Right ventricle myocardium inferior (tissue), 1 donor: ENCODE measurements at places on chromosomes 5 and 9.

DNA sequence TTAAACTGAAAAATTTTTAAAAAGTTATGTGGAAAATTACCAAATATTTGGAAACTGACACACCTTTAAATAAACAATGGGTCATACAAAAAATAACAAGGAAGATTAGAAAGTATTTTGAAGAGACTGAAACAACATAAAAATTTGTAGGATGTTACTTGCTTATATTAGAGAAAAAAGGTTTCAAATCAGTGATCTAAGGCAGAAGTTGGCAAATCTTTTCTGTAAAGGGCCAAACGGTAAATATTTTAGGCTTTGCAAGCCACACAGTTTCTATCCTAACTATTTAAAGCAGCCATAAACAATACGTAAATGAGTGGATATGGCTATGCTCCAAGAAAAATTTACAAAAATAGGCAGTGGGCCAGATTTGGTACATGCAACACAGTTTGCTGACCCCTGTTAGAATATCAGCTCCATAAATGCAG is 81.3 kb downstream of the OXCT1 start:
- DNase-seq, result no peak

DNA sequence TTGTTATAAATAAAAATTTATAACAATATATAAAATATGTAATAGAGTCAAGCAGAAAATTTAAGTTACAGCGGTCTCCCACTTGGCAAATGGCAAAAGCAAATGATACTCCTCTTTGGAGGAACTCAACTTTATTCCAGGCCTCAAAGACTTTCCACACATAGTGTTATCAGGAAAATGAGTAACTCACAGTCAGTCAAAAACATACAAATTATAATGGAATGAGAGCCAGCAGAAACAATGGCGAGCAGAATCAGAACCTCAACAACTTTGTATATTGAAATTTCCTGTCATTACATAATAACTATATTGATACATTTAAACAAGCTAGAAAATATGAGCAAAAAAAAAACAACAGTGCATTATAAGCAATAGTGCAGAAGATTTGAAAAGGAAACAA is 45.2 kb downstream of the ABLIM3 start:
- DNase-seq, result no peak

- DNase-seq, result no peak
These were observed 204.5 kb downstream of the FBXL7 start for GRCh38 chr5:15704397-15704947.

DNA sequence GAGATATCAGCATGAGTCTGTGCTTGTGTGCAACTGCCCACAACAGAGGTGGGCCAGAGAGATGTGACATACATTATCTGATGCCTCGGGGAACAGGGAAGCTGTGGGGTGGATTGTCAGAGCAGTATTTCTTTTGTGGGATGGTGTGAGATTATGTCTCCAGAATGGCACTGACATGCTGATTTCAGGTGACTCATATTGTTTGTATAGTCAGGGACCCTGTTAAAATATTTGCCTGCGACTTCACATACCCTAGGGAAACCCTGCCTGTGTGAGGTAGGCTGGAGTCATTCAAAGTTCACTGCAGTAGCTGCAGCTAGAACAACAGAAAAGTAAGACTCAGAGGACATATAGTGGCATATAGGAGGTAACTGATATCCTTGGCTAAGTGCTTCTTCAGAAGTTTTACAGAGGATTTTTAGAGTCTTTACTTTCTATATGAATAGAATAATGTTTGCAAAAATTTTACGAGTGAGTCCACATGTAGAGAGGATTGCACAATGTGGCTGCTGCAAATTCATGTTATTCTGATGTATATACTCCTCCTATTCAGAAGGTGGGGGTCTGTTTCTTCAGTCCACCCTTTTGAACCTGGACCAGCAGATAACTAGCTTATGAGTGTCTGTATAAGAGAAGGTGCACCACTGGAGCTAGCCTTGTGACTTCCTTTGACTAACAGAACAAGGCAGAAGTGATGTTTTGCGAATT is 89.3 kb downstream of the MACIR start:
- no peak for DNase-seq

- DNase-seq, result no peak
These were observed 33.0 kb upstream of the LCP2 start for GRCh38 chr5:170330568-170331054.

DNA sequence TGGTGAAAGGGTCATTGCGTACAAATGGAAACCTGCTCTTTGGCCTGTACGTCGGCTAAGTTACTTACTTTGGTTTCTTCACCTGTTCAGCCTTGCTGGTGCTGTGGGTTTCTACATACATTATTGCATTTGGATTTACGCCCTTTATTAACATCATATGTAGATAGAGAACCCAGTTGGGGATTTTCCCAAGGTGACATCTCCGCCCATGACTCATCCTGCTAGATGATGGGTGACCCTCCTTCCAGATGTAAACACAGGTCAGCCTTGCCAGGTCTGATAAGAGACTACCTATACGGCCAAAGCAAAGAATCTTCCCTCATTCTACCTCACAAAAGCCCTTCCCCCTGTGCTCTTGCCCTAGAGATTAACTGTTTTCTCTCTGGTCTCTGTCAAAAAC is 360.9 kb downstream of the KDM4C start:
- no peak for DNase-seq

- no peak for DNase-seq
These were observed 32.7 kb upstream of the SLCO6A1 start for GRCh38 chr5:102531506-102531905.

DNA sequence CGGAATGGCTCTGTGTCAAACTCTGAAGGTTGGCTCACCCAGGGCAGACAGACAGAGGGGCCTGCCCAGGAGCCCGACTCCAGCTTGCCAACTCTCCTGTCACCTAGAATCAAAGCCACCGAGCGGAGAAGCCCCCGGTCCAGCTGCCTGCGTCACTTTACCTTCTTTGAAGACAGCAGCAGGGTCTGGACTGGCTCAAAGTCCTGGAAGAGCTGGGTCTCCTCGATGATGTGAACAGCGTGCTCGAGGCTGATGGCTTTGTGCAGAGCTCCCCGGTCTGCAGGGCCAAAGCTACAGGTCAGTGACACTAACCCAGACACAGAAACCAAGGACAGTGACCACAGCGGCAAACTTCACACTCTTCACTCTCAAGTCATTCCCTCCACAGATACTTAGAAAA is 67.9 kb downstream of the SECISBP2 start:
- no peak for DNase-seq

DNA sequence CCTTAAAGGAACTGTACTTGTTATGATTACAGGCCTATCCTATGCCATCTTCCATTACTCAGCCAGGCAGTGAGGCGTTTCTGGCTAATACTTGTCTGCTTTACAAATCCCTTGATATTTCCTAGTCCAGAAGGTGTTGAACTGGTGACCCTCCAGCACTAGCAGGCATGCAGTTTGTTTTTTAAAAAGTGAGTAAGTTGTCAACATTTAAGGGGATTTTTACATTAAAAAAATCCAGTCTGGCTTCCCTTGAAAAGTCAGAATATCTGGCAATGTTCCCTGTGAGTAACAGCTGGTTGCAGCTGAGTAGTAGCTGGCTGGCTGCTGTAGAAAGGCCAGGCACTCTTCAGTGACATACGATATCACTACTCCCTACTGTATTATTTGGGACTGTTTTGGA is 21.8 kb downstream of the GRIN3A start:
- peak; percentile 31 for DNase-seq

DNA sequence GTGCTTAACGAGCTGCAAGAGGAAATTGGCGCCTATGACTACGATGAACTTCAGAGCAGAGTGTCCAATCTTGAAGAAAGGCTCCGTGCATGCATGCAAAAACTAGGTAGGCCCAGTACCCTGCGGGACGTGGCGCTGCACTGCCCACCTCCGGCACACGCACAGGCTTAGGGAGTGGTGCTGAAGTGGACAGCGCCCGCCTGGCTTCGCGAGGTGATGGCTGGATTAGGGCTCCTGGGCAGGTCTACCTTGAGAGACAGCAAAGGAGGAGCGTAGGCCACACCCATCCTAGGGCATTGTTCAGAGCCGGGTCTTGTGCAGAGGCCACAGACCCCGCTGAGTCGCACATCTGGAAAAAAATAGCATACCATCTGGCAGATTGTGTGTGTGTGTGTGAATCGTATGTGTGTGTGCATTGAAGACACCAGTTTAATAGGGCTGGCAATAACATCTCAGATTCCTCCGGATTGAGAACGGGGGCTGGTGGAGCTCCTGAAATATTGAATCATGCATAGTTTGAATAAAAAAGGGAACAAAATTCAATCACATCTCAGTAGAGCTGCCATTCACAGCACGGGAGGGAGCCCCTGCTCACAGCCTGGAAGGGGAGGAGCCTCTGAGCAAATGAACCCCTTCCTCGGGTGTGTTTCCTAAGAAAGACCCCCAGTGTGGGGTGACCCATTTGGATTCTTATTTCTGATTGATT is 11.1 kb downstream of the OLFM1 start:
- DNase-seq, result peak; percentile 25

DNA sequence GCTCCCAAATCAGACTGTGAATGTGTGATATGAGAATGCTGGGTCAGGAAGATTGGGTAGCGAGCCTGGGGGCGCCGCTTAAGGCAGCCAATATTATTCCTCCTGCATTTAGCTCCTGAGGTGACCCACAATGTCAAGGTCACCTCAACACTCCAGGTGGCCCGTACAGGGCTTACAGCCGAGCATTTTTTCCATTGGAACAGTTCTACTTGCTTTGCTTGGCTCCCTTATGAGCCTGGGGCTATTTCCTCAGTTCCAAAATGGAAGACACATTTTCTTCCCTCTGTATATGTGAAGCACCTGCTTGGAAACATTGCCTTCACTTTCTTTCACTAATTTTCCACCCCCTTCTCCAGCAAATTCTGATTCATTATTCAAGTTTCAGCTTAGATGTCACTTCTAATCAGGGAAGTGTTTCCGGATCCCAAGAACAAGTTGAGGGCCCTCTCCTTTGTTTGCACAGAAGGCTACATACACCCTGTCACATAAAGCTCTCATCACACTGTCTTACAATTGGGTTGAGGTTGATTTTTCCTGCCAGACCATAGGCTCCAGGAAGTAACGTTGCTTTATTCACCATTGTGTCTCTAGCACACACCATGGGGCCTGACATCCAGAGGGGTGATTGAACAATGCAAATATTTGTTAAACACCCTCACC is 330.2 kb downstream of the PIK3R1 start:
- no peak for DNase-seq

DNA sequence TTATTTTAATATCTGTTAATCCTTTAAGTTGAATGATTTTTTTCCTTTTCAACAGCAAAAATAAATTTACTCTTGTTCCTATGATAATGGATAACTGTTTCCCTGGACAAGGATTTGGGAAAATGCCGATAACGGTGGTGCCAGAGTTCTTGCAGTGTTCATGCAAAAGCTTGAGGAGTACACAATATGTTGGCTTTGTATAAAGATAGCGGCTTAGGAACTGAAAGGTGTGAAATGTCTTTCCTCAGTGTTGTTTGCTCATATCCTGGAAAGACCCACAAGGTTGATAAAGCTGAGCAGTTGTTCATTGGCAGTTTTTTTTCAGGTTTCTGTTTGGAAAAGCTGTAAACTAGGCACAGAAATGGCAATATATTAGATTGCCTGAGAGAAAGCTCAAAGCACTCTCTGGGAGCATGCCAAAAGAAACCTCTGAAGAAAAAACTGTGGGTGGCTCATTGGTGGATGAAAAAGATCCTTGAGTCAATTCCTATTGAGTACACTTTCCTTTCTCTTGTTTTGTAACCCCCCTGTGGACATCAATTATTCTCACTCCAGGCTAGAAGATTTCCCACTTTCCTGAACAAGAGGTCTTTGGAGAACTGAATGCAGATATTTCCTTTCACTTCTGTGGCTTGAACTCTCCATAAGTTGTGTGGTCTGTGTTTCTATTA is 117.2 kb upstream of the RGMB start:
- no peak for DNase-seq

DNA sequence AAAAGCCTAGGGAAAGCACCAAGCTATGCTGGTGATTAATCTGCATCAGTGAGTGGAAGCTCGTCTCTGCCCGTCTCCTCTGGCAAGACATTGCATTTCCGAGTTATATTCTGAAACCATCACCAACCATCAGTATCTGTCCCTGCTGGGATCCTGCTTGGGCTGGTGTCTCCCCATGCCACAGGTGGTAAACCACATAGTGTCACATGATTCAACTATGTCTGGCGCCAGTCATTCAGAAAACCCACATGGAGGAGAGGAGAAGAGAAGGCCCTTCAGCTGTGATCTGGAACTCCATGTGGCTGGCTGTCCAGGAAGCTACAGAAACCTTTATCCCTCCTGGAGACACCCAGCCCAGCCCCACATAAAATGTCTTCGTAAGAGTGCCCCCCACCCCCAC is 4.8 kb downstream of the IL9 start:
- DNase-seq, result no peak

GRCh38 chr5:139104577-139105276 is 93.4 kb downstream of the SIL1 start:
- peak; percentile 74 for DNase-seq

DNA sequence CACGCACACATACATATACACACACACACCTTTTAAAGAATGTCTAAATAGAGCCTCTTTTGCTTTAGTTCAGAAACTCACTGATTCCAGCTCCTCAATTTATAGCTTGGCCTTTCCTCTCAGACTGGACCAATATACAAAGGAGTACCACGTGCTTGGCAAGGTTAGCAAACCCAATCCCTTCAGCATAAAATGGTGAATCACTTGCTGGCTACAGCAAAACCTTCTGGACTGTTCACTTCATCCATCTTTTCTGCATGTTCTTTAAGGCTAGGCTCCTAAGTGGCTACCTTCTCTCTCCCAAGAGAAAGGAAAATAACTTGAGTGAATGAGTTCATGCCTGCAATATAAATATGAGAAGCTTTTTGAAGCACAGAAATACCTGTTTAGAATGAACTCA is 109.7 kb downstream of the LPAR1 start:
- no peak for DNase-seq

DNA sequence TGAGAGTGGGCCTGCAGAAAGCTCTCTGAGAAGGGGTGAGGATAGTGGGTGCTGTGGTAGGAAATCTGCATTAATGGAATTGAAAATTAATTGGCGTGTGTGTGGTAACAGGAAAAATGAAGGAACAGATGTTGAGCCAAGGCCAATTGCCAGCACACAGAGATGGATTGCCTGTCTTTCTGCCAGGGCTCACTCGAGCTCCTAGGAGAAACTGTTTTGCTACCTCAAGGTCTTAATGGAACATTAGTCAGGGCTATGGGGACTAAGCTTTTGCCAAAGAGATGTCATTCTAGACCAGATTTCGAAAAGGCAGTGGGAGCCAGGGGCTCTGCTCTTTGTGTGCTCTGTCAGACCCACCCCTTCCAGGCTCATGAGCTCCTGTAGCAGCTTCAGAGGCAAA is 124.0 kb upstream of the EFNA5 start:
- no peak for DNase-seq

- DNase-seq, result no peak
These were observed 23.8 kb downstream of the C9 start for GRCh38 chr5:39340506-39340905.

- DNase-seq, result no peak
These were observed 5.8 kb upstream of the SNAPC3 start for GRCh38 chr9:15416880-15417279.

- DNase-seq, result no peak
These were observed 49.4 kb upstream of the LRRC19 start for GRCh38 chr9:27054841-27055240.

DNA sequence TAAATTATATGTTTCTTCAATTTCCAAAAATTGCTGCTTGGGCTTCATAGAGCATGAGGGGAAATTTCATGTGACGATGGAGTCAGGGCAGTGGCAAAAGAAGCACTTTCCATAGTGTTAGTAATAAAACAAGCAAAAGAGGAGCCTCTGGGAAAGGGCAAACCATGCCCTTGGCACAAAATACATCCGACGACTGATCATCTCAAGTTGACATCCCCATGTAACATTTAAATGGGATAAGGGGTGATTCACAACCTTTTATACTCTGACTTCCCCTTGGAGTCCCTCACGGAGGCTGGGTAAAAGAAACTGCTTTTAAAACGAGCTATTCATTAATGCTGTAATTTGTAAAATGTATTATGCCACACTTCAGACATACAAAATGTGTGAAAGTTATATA is 161.4 kb upstream of the DMRT1 start:
- DNase-seq, result no peak
